ENCODE measurements at places on chromosomes 16 and 17. TPM values are rescaled to one million over a fixed set of nuclear protein-coding genes. Genes with fewer than 3 reads are reported as not detected.

HAGH gene
- total RNA-seq = 34.4 TPM

ZSWIM7 gene
- total RNA-seq = 39.4 TPM

OR1A1 gene
- total RNA-seq = not detected

FOXL1 gene
- total RNA-seq = 0.29 TPM

DNA sequence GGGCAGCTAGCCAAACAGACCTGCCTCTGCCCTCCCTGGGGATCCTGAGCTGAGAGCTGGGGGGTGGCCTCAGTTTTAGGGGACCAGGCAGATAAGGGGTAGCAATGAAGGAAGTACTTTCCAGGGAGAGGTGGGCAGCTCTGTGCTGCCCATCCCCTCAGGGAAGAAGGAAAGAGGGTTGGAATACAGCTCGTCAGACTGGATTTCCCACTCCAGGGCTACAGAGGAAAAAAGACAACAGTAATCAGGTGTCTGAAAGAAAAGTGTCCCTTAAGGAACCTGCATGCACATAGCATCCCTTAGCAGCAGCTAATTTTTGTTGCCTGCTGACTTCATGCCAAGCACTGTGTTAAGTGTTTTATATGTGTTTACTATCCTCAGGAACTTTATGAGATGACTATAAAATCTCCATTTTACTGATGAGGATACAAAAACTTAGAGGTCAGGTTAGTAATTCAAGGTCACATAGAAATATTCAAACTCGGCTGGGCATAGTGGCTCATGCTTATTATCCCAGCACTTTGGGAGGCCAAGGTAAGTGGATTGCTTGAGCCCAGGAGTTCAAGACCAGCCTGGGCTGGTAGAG is 3.2 kb upstream of the MRPL58 start:
- no peaks in the 10 kb centered on the region for H3K36me3 ChIP-seq
- H3K4me3 ChIP-seq = no peak overlapping the region
- H3K27me3 ChIP-seq = no peaks in the 10 kb centered on the region
- no peak overlapping the region for H3K27ac ChIP-seq
- no peaks in the 10 kb centered on the region for H3K4me1 ChIP-seq
- DNase-seq = no peak

- no peak overlapping the region for H3K27ac ChIP-seq
- H3K4me1 ChIP-seq = peaks cover 7% of the 10 kb centered on the region
- no peaks in the 10 kb centered on the region for H3K27me3 ChIP-seq
- DNase-seq = no peak
- no peak overlapping the region for H3K4me3 ChIP-seq
Observed at GRCh38 chr17:59424331-59424730, 92.9 kb downstream of the YPEL2 start.

- no peaks in the 10 kb centered on the region for H3K36me3 ChIP-seq
- no peaks in the 10 kb centered on the region for H3K27me3 ChIP-seq
- H3K4me1 ChIP-seq = no peaks in the 10 kb centered on the region
- H3K27ac ChIP-seq = no peak overlapping the region
Observed at GRCh38 chr17:12634789-12635414, 30.8 kb upstream of the MYOCD start.

DNA sequence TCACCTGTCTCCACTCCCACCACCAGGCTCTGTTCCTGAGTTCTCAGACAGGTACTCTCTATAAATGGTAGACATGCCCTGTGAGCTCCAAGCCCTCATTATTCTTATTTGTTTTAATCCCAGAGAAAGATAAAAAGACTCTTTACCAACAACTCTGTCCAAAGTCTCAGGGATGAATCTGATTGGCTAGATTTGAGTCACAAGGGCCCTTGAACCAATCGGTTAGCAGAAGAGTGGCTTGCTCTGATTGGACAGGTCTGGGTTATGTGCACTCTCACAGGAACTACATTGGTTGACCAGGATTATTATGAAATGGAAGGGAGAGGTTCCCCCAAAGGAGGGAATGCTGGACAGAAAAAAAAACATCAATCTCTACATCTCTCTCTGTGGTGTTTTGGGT is 7.5 kb downstream of the COTL1 start:
- peaks cover 6% of the 10 kb centered on the region for H3K4me1 ChIP-seq
- no peak overlapping the region for H3K4me3 ChIP-seq
- no peaks in the 10 kb centered on the region for H3K27me3 ChIP-seq
- DNase-seq = no peak
- peaks cover 10% of the 10 kb centered on the region for H3K36me3 ChIP-seq
- H3K27ac ChIP-seq = no peak overlapping the region

DNA sequence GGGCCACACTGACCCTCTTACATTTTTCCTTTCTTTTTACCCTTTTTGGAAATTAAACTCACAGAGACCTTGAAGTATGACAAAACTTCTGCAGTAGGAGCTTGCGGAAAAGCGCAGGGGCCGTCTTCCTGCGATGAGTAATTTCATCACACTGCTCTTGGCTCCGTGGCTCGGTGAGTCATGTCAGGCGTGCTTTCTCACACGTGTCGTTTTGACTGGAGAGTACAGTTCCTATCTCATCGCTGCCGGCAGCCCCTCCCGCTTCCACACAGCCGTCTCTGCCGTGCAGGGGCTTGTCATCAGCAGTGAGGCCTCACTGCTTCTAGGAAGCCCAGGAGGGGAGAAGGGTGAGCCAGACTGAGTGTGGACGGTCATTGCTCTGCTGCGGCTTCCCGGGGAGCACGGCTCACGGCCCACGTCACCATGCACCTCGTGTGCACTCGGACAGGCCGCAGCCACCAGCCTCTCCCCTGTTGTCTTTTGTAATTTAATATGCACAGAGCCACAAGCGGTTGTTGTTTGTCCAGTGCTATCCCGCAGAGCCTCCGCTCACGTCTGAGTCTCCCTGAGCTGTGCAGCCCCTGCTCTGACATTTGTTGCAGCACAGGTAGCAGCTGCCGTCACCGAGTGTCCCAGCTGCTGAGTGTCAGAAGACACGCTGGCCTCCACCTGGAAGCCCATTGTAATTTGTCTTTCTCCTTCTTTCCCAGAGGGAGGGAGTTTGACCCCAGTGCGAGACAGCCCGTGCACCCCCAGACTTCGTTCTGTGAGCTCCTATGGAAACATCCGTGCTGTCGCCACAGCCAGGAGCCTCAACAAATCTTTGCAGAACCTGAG is 99.4 kb upstream of the CHMP6 start:
- no peak overlapping the region for H3K4me3 ChIP-seq
- peaks cover 6% of the 10 kb centered on the region for H3K36me3 ChIP-seq
- H3K27me3 ChIP-seq = no peaks in the 10 kb centered on the region
- no peak for DNase-seq
- H3K27ac ChIP-seq = no peak overlapping the region

GRCh38 chr17:2749784-2750181 is 331 bp upstream of the CCDC92B start:
- no peak overlapping the region for H3K27ac ChIP-seq
- DNase-seq = peak; percentile 96
- no peak overlapping the region for H3K4me3 ChIP-seq
- peaks cover 4% of the 10 kb centered on the region for H3K4me1 ChIP-seq
- H3K27me3 ChIP-seq = no peaks in the 10 kb centered on the region
